Uterus (tissue), 4 donors: ENCODE measurements at places on chromosomes 7 and 10. TPM values are rescaled to one million over a fixed set of nuclear protein-coding genes. Genes with fewer than 3 reads are reported as not detected.

The GARIN1A gene
- 6.6 TPM for total RNA-seq

The ATRNL1 gene
- 211 TPM for total RNA-seq

The DTX2 gene
- 32.4 TPM for total RNA-seq

The FAM25A gene
- not detected for total RNA-seq

The WNT2 gene
- 2.3 TPM for total RNA-seq

The ATG9B gene
- 0.76 TPM for total RNA-seq

The PSMA2 gene
- total RNA-seq, result 60.9 TPM

The LIPM gene
- not detected for total RNA-seq

The SFTPA1 gene
- total RNA-seq, result not detected

The PLXDC2 gene
- 51.5 TPM for total RNA-seq

The ELFN1 gene
- total RNA-seq, result 0.51 TPM

The RAPGEF5 gene
- 49.8 TPM for total RNA-seq

The PDE1C gene
- 11.5 TPM for total RNA-seq

The ADCY1 gene
- 4.3 TPM for total RNA-seq

The PITX3 gene
- not detected for total RNA-seq

The ADARB2 gene
- 2.0 TPM for total RNA-seq

The CD36 gene
- total RNA-seq, result 6.2 TPM

The TBL2 gene
- total RNA-seq, result 106 TPM

The C10orf71 gene
- not detected for total RNA-seq

The CSTF2T gene
- 18.4 TPM for total RNA-seq

The LDB3 gene
- total RNA-seq, result 2.6 TPM

The UMAD1 gene
- 1.3 TPM for total RNA-seq

The HHEX gene
- 6.1 TPM for total RNA-seq

The LRGUK gene
- 3.8 TPM for total RNA-seq

The GTF2I gene
- total RNA-seq, result 250 TPM

The PNLIPRP1 gene
- total RNA-seq, result not detected

The CDHR3 gene
- not detected for total RNA-seq

The PPP1R9A gene
- total RNA-seq, result 39.6 TPM

The PRSS2 gene
- not detected for total RNA-seq

The MYPN gene
- not detected for total RNA-seq

The ALOX5 gene
- 10.3 TPM for total RNA-seq

The AGAP3 gene
- total RNA-seq, result 174 TPM

The CYP3A7 gene
- total RNA-seq, result not detected

The ENTPD1 gene
- total RNA-seq, result 99.5 TPM

The SLC25A13 gene
- total RNA-seq, result 34.1 TPM

The SPDYE1 gene
- not detected for total RNA-seq

The HABP2 gene
- total RNA-seq, result 0.41 TPM

The OR2F1 gene
- total RNA-seq, result not detected

The VSTM4 gene
- 25.0 TPM for total RNA-seq

The PRKAR2B gene
- 30.5 TPM for total RNA-seq

The OPALIN gene
- not detected for total RNA-seq

The AZGP1 gene
- total RNA-seq, result not detected

The ZC3HAV1 gene
- 21.8 TPM for total RNA-seq

The POLR2J gene
- 11.2 TPM for total RNA-seq

The BTBD16 gene
- 0.46 TPM for total RNA-seq

The INMT gene
- 6.5 TPM for total RNA-seq

The EBLN1 gene
- total RNA-seq, result 0.21 TPM

The PAPOLB gene
- 1.6 TPM for total RNA-seq

The UPK3BL1 gene
- total RNA-seq, result 19.6 TPM

The ZNF862 gene
- total RNA-seq, result 39.4 TPM

The AGBL3 gene
- 0.29 TPM for total RNA-seq
